ENCODE measurements at places on chromosomes 3 and 15.

- DNase-seq, result no peak
Observed at GRCh38 chr3:139481116-139481515, 4.8 kb upstream of the RBP2 start.

GRCh38 chr15:32718821-32719716 is 1.3 kb downstream of the GREM1 start:
- DNase-seq, result peak; percentile 8

DNA sequence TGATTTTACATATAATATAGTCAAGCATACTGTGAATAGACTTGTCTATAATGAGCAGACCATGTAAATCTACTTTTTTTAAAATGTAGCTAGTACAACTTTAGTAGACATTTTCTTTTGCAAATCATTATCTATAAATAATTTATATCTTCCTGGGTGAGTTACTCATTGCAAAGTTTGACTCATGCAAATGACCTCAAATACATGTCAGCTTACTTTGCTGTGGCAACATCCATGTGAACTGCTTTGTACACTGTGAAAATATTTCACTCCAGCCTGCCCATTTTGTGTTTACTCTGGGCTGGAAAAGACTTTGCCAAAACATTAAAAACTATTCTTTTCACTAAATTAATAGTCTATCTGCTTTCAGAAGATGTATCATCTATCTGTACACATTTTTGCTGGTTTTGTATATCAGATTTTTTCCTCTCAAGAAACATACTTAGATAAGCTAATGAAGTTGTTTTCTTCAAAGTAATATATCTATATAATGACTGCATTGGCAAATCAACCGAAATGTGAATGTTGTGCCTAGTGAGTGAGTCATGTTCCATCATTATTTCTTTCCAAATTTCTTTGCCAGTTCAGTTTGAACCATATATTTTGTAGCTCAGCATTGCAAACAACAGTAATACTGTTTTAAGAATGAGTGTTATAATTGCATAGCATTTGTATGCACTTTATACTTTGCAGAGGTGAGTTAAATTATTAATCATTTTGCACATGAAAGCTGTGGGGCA is 26.5 kb downstream of the IGSF10 start:
- no peak for DNase-seq

GRCh38 chr3:38793721-38794120 is 22.3 kb downstream of the SCN10A start:
- DNase-seq, result no peak

GRCh38 chr15:47516558-47516957 is 200.7 kb upstream of the SEMA6D start:
- no peak for DNase-seq

- DNase-seq, result peak; percentile 84
Observed at GRCh38 chr3:184017672-184018423, at the start of gene ABCC5. ABCC5 (minus strand) TSS chr3:184017884; CDS start chr3:184014392, 3,492 bp downstream.

DNA sequence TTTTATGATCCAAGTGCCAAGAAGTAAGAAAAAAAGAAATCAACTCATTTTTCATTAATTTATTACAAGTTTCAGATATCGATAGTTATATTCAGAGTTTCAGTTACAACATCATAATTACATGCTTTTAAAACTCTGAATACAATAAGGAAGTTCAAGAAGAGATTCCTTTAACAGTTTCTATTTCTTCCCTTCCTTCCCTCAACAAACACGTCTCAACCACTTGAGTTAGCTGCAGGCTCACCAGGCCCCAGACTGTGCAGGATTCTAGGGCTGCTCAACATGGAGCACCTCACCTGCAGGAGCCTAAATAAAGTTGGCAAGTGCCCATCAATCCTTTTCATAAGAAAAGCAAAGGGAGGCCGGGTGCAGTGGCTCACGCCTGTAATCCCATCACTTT is 79.2 kb upstream of the FNDC3B start:
- DNase-seq, result no peak

- DNase-seq, result no peak
Observed at GRCh38 chr15:92102395-92102755, 248.9 kb downstream of the SLCO3A1 start.

GRCh38 chr3:169841171-169841570 is 28.5 kb upstream of the LRRC34 start:
- DNase-seq, result no peak

DNA sequence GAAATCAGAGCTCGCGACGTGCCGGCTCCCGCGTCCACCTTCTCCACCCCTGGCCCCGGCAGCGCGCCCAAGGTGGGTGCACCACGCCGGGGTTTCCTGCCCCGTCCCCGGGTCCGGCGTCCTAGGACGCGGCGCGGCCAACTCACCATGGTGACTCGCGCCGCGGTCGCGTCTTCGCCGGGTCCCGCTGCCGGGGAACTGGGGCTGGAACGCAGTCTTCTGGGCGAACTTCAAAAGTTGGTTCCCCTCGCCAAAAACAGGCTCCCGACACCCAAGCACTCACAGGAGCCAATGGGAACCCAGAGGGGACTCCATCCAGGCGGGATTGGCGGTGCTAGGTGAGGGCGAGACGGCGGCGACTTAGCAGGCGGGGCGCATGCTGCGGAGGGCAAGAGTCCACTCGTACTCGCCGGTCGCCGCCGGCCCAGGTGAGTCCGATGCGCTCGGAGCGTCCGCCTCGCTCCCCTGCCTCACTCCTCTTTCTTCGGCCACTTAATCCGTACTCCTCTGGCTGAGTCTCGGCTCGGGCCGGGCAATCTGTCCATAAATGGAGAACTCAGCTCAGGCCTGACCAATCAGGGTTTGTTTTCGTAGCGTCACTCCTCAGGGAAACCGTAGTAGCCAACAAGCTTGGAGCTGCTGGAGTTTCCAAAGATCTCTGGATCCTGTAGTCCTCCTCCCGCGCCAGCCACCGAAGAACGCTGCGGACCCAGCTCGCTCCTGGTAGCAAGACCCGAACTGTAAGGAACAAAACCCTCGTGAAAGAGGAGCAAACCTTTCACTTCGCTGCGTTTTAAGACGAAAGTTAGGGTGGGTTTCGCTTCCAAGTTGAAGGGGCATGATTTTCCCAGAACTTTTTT is at the start of gene MYO1E:
TSS of gene MYO1E (minus strand) at position 520 of the 860 bp plus-strand sequence. CDS start at position 149, 371 bp downstream.
- peak; percentile 40 for DNase-seq

DNA sequence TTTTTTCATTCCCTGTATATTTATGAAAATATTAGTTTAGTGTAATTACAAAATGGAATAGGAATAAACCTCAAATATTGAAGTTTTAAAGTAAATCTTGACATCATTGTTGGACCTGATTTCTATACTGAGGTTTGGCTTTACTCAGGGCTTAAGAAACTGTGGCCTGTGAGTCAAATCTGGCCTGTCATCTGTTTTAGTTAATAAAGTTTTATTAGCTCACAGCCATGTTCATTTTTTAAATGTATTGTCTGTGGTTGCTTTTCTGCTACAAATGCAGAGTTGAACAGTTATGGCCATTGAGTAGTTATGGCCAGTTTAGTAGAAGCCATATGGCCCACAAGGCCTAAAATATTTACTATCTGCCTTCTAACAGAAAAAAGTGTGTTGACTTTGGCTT is 80.7 kb downstream of the DIPK2A start:
- DNase-seq, result no peak

All from activated naive CD8-positive, alpha-beta T cell treated with anti-CD3 and anti-CD28 coated beads for 36 hours (primary cell).